Stimulated activated effector memory CD8-positive, alpha-beta T cell treated with anti-CD3 and anti-CD28 coated beads, Interleukin-12 subunit alpha, Interleukin-12 subunit beta, amount 100 ng/mL, for 72 hours (primary cell): ENCODE measurements at places on chromosomes 7 and 10.

DNA sequence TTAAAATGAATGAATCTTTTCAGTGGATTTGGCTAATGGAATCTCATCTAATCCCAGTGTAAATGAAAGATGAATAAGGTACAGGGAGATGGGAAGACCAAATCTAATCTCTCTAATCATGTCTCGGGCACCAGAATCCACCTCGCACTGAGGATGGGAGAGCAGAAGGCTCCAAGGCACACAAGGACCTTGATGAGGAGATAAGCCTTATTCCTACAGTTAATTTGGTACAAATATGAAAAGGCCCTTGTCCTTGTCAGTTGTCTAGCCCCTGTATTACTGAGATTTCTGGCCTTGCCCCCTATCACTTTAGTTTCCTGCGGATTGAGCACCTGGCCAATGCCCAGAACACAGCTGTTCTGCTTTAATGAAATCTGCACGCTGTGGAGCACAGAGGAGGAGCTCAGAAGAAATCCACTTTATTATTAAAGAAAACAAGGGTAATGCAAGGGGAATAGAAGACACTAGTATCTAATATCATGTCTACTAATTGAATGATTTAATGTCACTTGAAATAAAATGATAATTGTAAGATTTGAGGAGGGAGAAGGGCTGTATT, 321.4 kb upstream of the HGF start:
- no peak for DNase-seq

- no peak for DNase-seq
These were observed 119.2 kb downstream of the DPP6 start for GRCh38 chr7:154171422-154171821.

GRCh38 chr7:117827862-117828261, 45.4 kb downstream of the CTTNBP2 start:
- DNase-seq: no peak

DNA sequence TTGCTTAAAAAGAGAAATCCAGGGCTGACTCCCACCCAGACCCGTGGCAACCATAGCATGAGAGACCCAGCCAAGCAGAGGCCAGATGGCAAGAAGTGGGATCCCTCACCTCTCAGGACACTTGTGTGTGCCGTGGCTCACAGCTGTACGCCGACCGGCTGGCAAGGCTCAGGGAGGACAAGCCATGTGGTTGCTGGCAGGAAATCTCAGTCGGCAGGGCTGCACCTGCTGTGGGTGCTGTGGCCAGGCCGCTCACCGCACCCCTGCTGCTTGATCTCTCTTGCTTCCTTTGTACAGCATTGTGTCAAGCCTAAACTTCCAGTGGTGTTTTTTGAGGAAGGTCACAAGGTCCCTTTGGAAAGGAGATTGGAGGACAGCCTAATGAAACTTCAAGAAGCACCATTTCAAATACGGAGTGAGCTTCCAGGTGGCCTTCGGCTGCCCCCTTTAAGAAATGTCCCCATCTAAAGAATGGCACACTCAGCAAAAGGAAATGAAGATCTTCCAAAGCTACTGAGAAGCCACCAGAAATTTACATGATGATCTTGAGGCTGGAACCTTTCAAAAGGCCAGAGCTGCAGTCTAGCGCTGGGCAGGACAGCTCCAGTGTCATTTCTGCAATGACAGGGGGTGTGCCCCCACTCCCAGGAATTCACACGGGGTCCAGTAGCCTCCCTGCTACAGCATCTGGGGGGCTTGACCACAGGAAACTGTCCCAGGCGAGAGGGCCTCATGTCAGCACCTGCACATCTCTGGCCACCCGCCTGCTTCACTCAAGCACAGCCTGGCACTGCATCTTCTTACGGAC, 409.0 kb upstream of the MGMT start:
- DNase-seq: peak; percentile 55

- no peak for DNase-seq
These were observed 42.0 kb downstream of the PWWP2B start for GRCh38 chr10:132439025-132439388.

DNA sequence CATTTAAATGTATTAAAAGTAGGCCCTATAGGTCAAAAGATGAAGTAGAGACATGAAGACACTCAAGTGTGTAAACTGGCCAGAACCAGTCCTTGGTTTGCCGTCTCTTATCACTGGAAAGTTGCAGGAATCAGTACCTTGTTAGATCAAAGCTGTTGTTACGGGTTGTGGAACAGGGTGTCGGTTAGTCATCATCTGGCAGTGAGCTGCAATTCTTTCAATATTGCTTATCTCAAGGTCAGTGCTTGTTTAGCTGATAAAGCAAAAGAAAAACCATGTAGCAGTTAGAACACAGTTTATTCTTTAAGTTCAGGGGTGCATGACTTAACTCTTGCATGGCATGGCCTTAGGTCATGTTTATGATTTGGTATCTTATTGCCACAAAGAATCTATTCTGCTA, 10.0 kb upstream of the SLC13A1 start:
- DNase-seq: no peak

DNA sequence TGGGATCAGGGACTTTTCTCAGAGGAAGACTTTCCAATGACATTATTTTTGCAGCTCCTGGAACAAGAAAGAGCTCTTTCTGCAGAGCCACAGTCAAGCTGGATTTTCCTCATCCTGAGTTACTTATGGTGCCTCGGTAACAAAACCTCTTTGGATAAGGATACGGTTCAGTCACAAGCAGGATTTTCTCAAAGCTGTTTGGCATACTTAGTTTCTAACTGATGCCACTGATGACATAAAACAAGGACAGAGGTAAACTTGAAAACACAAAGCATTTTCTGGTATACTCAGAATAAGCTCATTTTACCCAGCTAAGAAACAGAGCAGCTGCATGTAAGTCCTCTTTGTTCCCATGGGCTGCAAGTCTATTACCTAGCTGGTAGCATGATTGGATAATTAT, 340.9 kb upstream of the MEOX2 start:
- no peak for DNase-seq

GRCh38 chr10:69457771-69458237, 6.5 kb downstream of the TSPAN15 start:
- DNase-seq: no peak

DNA sequence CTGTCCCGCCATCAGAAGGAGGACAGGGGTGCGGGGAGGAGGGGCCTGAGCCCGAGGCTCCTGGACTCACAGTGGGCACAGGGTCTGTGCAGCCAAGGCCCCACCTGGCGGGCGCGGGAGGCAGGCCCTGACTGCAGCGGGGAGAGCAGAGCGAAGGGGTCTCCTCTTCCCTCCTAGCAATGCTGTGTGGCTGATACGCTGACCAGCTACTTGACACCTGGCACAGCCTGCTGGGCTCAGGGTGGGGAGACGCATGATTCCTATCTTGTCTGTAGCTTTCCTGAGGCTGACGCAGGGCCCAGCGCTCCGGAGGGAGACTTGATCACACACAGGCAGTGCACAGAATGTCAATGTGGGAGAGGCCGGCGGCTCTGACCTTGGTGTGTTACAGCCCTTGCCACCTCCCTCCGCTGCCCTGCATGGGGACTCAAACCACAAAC, 174.9 kb downstream of the ELFN1 start:
- no peak for DNase-seq

GRCh38 chr7:41333511-41333910, 369.4 kb downstream of the INHBA start:
- DNase-seq: no peak

DNA sequence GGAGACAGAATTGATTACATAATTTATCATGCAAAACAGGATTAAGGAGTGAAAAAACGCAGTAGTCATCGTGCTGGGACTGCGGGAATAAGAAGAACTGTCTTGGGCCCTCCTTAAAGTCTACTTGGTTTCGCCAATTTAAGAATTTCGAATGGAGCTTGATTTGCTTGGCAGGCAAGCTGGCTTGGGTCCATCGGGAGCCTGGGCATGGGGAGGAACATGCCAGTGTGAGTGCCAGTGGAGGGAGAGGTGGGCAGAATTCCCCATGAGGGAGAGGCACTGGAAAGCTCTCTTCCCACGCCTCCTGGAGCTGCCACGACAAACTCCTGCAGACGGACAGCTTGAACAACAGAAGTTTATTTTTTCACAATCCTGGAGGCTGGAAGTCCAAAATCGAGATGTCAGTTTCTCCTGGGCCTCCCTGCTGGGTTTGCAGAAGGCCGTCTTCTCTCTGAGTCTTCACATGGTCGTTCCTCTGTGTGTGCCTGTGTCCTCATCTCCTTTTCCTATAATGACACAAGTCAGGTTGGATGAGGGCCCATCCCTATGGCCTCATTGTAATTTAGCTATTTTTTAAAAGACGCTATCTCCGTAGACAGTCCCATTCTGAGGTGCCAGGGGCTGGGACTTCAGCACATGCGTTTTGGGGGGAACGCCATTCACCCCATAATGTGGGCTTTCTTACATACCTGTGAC, 528.7 kb upstream of the DPP6 start:
- DNase-seq: no peak

- no peak for DNase-seq
These were observed 334.0 kb upstream of the LRRTM3 start for GRCh38 chr10:66591865-66592264.

DNA sequence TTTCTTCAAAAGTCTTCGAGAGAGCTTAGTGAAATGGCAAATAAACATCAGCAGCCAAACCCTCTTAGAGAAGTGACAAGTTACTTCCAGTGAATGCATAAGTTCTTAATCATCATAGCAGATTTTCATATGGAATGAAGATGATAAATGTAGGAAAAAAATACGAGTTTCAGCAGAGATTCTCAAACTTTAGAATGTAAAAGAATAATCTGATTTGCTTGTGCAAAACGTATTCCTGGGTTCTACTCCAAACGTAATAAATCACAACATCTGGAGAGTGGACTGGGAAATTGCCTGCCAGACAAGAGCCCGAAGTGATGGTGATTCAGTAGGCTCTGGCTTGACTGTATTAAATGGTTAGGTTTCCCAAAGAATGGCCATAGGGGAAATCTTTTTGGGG, 62.2 kb downstream of the AKR1E2 start:
- DNase-seq: no peak

- no peak for DNase-seq
These were observed 34.1 kb upstream of the TSPAN33 start for GRCh38 chr7:129110258-129110981.
